Dorsolateral prefrontal cortex (tissue), 122 donors: ENCODE measurements at places on chromosomes 7 and 10.
A peak's percentile ranks its signal among the peaks of the same experiment; 100 is the strongest.

DNA sequence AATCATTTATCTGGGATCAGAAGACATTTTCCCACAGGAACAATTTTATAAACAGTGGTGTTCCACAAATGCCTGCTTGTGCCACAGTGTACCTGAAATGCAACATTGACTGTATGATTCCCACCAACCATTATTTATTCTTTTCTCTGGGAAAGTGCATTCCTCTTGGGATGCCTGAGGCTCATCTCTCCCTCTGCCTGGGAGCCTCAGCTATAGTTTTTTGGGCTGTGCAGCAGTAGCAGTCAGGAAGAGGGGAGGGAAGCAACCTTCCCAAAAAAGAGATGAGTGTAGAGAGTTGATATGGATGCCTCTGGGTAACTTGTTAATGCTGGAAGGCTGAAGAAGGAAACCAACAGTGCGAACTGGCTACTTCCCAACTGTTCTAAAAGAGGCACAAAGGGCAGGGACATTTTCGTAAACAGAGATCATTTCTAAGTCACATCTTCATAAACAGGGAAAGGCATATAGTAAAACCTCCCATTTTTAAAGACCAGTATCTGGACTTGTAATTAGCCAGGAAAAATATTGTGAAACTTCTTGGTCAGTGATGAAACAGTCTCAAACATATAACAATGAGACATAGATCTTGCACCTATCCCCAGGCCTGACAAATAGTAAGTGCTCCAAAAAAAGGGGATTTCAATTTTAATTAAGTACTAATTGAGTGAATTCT lies 1.4 kb upstream of the CALD1 start:
- no peak for DNase-seq

- no peak for DNase-seq
These were observed 123.1 kb downstream of the CCNY start for GRCh38 chr10:35459449-35459847.

DNA sequence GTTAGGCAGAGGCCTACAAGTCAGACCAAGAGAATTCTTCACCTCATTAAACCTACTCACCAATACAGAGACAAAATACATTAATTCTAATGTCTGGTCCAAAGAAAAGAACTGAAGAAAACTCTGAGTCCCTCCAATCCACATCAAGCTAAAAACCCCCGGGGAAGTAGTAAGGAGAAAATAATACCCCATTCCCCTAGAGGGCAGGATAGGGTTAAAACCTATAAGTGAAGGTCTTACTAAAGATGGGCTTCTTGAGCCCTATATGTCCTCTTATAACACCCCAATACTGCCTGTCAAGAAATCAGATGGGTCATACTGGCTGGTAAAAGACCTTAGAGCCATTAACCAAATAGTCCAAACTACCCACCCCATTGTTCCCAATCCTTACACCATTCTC lies 141.3 kb upstream of the TMEM106B start:
- DNase-seq: no peak

- no peak for DNase-seq
These were observed 126.4 kb downstream of the CCDC3 start for GRCh38 chr10:12875100-12875499.

GRCh38 chr7:102236102-102236501 lies 50.6 kb upstream of the SH2B2 start:
- no peak for DNase-seq

DNA sequence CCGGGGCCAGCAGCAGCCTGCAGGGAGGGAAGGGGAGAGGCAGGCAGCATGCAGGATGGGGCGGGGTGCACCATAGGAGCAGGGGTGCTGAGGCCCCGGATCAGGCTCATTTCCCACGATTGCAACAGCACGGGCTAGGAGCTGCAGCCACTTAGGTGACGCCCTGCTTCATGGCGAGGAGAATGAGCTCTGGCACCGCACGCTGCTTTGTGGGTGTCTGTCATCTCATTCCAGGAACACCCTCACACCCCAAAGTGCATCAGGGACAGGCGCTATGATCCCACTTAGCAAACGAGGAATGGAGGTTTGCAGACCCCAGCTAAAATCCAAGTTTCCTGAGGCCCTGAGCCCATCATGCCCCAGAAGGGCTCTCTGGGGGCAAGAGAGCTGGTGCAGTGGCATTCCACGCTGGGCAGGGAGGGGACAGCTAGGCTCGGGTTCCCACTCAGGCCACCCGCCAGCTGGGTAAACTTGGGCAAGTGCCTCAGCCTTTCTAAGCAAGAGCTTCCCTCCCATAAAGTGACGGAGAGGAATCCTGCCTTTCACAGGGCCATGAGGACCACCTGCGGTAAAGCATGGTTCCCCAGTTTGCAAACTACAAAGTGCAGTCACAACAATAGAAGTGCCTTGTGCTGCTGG lies 9.3 kb downstream of the KCNH2 start:
- DNase-seq: no peak

DNA sequence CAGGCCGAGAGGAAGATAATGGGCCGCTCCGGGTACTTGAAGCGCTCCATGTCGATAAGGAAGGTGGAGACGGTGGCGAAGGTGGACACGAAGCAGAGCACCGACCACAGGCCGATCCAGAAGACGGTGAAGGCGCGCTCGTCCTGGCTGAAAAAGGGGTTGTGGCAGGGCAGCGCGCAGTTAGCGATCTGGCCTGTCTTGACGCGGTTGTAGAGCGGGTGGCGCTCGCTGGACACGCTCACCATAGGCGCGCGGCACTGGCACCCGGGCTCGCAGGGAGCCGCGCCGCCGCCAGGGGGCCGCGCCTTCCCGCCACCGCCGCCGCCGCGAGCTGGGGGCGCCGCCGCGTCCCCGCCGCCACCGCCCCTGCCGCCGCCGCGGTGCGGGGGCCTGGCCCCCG lies 1.6 kb downstream of the FZD8 start:
- DNase-seq: peak; percentile 36

DNA sequence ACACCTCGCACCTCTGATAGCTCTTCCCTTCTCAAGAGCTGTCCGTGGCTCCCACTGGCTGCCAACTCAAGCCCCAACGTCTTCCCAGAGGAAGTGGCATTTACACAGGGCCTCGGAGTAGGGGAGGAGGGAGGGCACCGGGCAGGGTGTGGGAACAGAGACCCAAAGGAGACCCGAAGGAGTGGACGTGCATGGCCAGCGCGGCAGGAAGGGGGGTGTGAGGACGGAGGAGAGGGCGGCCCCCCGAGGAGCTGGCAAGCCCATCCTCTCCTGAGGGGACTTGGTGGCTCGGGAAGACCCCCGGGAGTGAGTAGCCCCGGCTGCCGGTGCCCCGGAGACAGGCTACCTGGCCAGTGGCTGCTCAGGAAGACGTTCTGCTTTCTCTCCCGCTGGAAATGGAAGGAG lies 85.9 kb downstream of the FOXL3 start:
- peak; percentile 22 for DNase-seq

- DNase-seq: no peak
These were observed 751 bp downstream of the PAX2 start for GRCh38 chr10:100745882-100746783.

DNA sequence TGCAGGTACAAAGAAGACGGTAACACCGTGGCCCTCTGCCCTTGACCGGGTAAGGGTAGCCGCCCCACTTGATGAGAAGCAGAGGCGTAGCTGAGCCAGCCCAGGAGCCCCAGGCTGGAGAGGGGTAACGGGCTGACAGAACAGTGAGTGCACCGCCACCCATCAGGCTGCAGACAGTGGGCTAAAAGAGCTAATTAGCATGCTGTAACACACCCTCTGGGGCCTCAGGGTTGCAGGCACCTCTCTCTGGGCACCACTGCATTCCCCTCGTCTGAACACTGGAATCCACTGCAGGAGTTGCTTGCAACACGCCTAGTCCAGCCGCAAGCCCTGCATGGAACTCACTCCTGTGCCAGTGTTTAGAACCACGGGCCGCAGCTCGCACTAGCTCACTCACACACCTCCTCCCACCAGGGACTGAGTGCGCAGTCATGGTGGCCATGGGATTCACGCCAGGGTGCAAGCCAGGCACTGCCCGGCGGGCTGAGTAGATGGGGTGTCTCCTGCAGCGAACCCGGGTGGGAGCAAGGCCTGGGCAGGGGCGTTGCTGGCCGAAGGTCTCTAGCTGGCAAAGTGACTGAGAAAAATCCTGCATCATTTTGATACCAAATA lies 36.1 kb downstream of the AGMO start:
- no peak for DNase-seq

- no peak for DNase-seq
These were observed 22.8 kb downstream of the GNA12 start for GRCh38 chr7:2821161-2821841.
